ENCODE measurements at places on chromosomes 12 and 14.

GRCh38 chr12:46351138-46351537, 21.4 kb downstream of the SLC38A2 start:
- no peak for DNase-seq

- DNase-seq: no peak
Measured at GRCh38 chr12:24921251-24922038, 27.5 kb downstream of the BCAT1 start.

DNA sequence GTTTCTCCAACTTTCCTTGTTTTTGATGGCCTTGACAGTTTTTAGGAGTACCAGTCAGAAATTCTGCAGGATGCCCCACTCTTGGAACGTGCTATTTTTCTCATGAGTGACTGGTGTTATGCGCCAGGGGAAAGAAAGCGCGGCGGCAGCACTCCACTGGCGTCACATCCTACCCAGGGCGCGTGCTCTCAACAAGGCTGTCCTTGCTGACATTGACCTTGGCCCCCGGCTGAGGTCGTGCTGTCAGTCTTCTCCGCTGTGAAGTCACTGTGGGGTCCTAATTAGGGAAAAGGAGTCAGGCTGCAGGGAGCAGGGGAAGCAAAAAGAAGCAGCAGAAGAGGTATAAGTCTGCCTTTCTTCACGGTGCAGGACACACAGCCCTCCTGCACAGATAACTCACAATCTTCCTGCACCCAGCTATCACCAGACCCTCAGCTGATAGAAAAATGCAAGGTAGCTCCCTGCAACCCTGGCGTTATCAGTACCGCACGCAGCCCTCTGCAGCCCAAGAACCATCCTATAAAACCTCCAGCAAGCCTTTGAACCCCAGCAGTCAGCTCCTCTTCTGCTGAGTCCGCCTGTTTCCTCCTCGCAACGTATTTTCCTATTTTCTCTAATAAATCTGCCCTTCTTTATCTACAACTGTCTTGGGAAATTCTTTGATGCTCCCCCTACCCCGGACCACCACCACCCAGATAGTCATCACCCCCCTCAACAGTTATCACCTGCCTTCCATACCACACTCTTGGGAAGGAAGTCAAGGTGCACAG, 48.0 kb upstream of the C14orf180 start:
- no peak for DNase-seq

- no peak for DNase-seq
Measured at GRCh38 chr12:125340791-125341190, 275.6 kb downstream of the AACS start.

DNA sequence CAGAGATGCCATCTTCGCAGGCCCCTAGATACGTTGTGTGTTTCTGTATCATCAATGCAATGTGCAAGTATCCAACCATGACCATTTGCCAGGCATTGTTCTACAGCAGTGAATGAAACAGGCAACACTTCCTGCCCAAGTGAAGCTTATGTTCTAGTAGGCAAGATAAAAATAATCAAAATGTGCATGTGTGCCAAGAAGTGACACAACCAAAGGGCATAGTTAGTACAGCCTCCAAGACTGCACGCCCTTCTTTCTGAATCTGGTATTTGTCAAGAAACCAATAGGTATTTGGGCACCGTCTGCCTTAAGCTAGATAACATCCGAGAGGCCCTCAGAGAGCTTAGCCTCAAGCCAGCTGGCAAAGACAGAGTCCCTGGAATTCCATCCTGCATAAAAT, 152.0 kb downstream of the TMEM132C start:
- no peak for DNase-seq

- no peak for DNase-seq
Measured at GRCh38 chr12:29589286-29589820, 91.9 kb upstream of the OVCH1 start.

- no peak for DNase-seq
Measured at GRCh38 chr14:60805841-60806430, 71.4 kb downstream of the MNAT1 start.

- no peak for DNase-seq
Measured at GRCh38 chr12:26782372-26783130, 50.4 kb downstream of the ITPR2 start.

DNA sequence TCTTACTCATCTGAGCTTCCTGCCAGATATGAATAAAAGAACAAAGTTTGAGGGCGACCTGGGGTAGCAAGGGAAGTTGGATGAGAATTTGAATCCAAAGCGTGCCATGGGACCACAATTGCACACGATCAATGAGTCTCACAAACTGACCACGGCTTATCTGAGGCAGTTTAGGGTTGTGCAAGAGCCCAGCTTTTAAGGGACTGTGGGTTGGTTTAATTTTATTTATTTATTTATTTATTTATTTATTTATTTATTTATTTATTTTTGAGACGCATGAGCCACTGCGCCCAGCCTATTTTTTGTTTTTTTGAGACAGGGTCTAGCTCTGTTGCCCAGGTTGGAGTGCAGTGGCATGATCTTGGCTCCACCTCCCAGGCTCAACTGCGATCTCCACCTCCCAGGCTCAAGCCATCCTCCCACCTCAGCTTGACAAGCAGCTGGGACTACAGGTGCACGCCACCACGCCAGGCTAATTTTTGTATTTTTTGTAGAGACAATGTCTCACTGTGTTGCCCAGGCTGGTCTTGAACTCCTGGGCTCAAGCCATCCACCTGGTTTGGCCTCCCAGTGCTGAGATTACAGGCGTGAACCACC, 1.1 kb downstream of the AMDHD1 start:
- DNase-seq: no peak

GRCh38 chr12:17235996-17236395, 630.0 kb upstream of the LMO3 start:
- DNase-seq: no peak

- no peak for DNase-seq
Measured at GRCh38 chr12:123150275-123150743, 581 bp downstream of the PITPNM2 start.

DNA sequence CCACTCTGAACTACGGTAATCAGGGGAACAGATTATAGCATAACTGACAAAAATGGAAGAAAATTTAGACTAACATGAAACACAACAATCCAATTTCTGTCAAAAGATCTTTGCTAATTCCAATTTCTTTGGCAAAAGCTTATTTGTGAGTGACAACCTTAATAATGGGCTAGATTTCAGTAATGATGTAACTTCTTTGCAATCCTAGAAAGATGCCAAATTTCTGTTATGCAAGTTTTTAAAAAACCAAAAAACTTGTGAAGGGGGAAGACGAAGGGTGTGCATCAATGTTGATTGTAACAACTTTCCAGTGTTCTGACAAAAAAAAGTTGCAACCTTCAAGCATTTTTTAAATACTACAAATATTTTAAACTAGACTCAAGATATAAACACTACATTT, 59.9 kb downstream of the DICER1 start:
- DNase-seq: no peak

GRCh38 chr14:36665887-36666415, 4.3 kb downstream of the PAX9 start:
- no peak for DNase-seq
